ENCODE measurements at places on chromosomes 3 and 15.

DNA sequence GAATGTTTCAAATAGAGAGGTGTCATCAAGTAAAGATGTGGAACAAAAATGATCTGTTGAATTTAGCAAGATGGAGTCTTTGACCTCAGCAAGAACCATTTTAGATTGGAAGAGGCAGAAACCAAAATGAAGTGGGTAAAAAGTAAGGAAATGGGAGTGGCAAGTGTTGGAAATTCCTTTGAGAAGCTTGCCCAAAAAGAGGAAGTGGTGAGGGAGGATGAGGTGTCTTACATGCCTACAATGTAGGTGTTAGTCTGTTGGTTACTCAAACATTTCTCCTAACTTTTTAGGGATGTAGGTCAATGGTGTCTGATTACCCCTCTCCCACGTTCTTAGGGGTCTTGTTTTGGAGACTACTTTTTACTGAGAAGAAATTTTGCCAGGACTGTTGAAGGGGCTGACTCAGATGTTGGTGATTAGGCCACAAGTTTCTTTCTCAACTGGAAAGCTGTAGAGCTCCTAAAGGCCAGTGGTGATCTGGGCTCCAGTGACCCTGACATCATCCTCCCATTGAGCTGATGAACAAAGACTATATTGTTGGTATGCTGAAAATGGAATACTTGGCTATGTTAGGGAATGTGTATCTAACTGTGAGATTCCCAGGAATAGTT, 5.1 kb downstream of the PPP2R3A start:
- DNase-seq, result no peak
- no peak overlapping the region for H3K4me3 ChIP-seq
- H3K27me3 ChIP-seq, result peaks cover 20% of the 10 kb centered on the region
- H3K27ac ChIP-seq, result no peak overlapping the region

DNA sequence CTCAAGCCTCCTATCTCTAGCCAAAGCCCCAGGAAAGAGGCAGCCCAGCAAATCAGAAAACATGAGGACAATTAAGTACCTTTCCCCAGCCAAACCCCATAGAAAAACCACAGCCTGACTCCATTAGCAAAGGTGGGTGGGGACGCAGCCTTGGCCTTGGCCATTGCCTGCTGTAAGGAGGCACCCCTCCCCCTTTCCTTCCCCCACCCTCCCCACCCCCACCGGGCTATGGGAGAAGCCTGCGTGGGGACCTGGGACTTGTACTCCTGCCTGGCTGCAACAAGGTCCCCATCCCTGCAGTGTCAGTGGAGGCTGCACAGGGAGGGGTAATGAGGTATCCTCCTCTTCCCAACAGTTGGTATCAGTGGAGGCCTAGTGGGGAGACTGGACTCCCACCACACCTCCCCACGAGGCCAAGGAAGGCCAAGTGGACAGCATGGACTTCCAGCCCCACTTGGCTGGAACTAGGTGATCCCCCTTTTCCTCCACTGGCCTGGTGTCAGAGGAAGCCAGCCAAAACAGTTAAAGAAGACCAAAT, 20.5 kb downstream of the PRR23E start:
- H3K36me3 ChIP-seq, result no peaks in the 10 kb centered on the region
- H3K4me1 ChIP-seq, result no peaks in the 10 kb centered on the region
- H3K4me3 ChIP-seq, result no peak overlapping the region
- H3K27me3 ChIP-seq, result no peaks in the 10 kb centered on the region
- no peak for DNase-seq

GRCh38 chr3:131361464-131362421, 19.8 kb upstream of the NUDT16 start:
- peaks cover 5% of the 10 kb centered on the region for H3K4me1 ChIP-seq
- H3K4me3 ChIP-seq, result peak overlapping the region; percentile 57
- H3K27me3 ChIP-seq, result peaks cover 17% of the 10 kb centered on the region
- H3K36me3 ChIP-seq, result no peaks in the 10 kb centered on the region
- H3K27ac ChIP-seq, result no peak overlapping the region
- no peak for DNase-seq

DNA sequence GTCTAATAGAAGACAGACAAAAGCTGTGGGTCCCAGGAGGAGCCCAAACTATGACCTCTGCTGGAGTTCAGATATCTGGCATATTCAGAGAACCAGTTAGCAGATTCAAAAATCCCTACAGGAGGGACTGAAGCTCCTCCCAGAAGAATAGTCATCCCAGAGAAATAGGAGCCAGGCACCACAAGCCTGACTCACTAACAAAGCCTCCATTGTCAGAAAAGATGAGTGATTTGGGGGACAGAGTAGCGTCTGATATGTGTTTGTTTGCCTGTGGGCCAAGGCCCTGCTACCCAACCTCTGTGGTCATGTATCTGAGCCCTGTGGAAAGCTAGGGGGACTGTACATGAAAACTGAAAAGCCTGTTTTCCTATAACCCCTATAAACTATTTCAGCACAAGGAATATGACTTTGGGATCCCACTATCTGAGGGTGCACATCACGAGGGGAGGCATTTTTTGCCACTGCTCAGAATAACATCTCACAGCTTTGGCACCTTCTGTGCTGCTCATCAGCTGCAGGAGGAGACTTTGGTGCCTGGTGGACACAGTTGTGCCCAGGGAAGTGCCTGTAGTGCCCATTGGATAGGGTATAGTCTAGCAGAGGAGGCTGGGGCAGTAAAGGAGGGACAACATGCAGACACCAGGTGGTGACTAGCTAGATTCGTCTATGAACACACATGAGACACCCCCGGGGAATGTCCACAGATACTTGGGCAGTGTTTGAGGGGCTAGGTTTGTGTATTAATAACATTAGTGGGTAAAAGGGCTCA, 9.7 kb upstream of the LARP6 start:
- no peaks in the 10 kb centered on the region for H3K27me3 ChIP-seq
- H3K4me1 ChIP-seq, result no peaks in the 10 kb centered on the region
- no peak for DNase-seq
- H3K4me3 ChIP-seq, result no peak overlapping the region
- no peak overlapping the region for H3K27ac ChIP-seq
- H3K36me3 ChIP-seq, result no peaks in the 10 kb centered on the region

DNA sequence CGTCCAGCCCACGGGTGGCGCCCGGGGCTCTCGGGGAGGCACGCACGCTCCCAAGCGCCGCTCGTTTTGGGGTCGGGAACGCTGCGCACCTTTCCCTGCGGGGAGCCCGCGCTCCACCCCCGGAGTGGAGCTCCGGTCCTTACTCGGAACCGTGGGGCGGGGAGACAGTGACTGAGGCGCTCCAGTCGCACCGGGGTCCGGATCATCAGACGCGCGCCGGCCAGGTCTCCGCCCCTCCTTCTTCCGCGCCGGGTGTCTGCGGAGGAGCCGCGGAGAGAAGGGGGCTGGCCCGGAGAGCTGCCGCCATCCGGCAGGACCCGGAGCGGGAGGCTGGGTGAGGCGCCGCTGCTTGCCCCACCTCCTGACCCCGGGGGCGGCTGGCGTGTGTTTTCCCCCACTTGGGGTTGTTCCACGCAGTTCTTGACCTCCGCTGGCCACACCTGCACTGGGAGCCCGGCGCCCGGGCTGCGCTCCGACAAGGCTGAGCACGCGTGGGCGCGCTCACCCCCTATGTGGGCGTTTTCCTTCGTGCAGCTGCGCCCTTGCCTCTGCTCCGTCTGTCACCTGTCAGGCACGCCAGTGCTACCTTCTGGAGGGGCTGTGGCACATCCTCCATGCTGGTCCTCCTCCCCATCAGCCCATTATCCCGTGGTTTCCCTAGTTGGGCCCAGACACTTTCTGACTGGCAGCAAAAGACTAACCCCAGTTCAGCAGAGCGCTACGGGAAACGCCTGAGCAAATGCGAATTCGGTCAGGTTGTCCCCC, at the start of gene MCF2L2:
Gene MCF2L2 (minus strand): TSS at position 173 of the 765 bp plus-strand sequence. CDS start 642 bp downstream, outside the sequence.
- H3K27me3 ChIP-seq, result peaks cover 55% of the 10 kb centered on the region
- H3K4me1 ChIP-seq, result peaks cover 13% of the 10 kb centered on the region
- H3K27ac ChIP-seq, result no peak within 1 kb of the TSS
- DNase-seq, result peak; percentile 69
- H3K36me3 ChIP-seq, result no peaks in the 10 kb centered on the region
- peak within 1 kb of the TSS; percentile 31 for H3K4me3 ChIP-seq

- no peak for DNase-seq
- no peak overlapping the region for H3K27ac ChIP-seq
- H3K36me3 ChIP-seq, result peaks cover 6% of the 10 kb centered on the region
- H3K4me3 ChIP-seq, result no peak overlapping the region
- no peaks in the 10 kb centered on the region for H3K27me3 ChIP-seq
These were observed 7.1 kb upstream of the LXN start for GRCh38 chr3:158679547-158680000.

DNA sequence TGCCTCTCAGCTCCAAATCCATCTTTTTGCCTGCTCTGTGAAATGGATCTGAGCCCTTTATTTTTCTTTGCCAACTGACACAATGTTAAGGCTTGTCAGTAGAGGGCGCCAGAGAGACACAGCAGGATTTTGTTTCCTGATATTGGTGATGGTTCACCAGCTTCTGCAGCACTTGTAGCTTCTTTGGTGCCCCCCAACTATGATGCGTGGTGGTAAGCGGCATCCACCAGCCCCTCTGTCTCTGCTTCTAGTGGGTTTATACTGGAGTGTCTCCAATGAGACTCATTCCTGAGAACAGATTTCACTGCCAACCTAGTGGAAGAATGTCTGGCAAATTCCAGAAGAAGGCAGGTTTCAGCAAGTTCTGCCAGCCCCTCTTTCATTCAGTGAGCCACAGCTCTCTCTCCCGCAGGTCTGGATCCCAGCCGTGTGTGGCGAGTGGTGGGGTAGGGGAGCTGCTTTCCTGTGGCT, 471.9 kb upstream of the FRG2C start:
- no peak overlapping the region for H3K27ac ChIP-seq
- DNase-seq, result peak; percentile 24
- no peak overlapping the region for H3K4me3 ChIP-seq
- no peaks in the 10 kb centered on the region for H3K27me3 ChIP-seq

GRCh38 chr3:112017091-112017490, 17.4 kb upstream of the TMPRSS7 start:
- no peak for DNase-seq
- H3K4me3 ChIP-seq, result no peak overlapping the region
- no peak overlapping the region for H3K27ac ChIP-seq
- no peaks in the 10 kb centered on the region for H3K36me3 ChIP-seq

All from B cell (primary cell).